ENCODE measurements at places on chromosomes 6 and 20.
A peak's percentile ranks its signal among the peaks of the same experiment; 100 is the strongest.

DNA sequence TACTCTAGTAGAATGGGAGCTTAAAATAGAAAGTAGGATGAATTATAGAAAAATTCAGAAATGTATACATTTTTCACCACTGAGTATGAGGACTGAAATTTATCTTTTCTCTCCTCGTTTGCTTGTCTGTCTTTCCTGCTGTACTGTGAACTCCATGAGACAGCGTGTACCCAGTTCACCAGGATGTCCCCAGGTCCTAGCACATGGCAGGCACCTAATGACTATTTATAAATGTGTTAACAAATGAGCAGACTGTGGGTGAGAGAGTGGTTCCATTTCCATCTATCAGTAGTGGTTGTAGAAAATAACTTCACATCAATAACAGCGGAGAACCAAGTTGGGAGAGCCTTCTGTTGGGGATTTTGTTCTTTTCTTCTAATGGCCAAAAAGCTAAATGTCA is 106.3 kb downstream of the NUS1 start:
- no peak for DNase-seq

GRCh38 chr6:28347119-28347518 is 2.6 kb upstream of the ZKSCAN3 start:
- DNase-seq, result no peak

- DNase-seq, result no peak
These were observed 8.7 kb upstream of the ECT2L start for GRCh38 chr6:138787138-138787537.

- DNase-seq, result no peak
These were observed 230.3 kb upstream of the CDYL start for GRCh38 chr6:4545893-4546292.

DNA sequence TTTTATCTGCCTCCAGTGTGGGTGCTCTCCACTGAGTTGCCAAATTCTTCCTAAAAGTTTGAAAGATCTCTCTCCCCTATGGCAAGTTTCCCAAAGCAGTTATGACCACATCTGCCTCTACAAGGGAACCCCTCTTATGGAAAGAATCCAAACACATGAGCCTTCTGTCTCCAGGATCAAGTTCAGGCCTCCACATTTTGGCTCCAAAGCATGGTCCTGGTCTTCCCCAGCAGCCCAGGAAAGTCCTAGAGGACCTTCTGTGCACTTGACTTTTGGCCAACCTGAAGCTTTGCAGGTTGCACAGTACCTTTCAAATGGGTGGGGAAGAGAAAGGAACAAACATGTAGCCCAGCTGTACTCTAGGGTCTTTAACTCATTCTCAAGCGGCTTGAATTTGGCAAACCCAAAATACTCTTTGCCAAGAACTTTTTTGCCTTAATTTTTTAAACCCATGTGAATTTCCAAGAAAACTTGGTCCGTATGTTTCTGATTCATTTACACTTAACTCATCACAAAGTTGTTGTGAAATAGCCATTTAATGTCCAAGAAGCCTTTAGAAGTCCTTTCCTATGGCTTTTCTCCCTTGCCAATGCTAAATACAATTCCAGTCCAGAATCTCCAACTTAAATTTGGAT is 240.1 kb upstream of the TBX18 start:
- no peak for DNase-seq

DNA sequence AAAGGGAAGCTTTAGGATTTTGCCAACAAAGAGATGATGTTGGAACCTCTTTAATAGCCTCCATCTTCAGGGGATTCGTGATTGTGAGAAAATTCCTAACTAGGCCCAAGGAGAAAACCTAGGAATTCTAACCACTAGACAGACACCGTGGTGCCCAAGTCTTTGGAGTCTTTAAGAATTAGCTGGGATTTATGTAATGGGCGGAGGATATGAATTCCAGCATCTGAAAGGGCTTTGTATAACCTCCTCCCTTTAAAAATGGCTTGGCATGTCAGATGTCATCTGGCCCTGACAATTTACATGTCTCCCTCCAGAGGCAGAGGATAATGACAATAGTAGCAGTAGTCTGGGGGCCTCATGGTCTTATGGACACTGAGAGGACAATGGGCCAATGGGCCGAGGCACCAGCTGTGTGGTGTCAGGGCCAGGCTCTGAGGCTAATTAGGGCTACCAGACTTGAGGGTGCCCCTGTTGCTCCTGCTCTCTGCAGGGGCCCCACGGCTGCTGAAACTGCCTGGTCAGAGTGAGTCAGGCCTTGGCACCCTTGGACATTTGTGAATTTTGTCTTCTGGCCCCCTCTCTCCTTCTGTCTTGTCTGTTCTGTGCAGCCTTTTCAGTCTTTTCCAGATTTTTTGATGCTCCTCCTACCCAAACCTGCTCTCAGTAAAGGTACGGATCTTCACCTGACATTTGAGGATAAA is 113.9 kb downstream of the EDN1 start:
- DNase-seq, result no peak

- DNase-seq, result peak; percentile 17
These were observed 113.1 kb downstream of the TIAM2 start for GRCh38 chr6:155108070-155108820.

- DNase-seq, result no peak
These were observed 150.2 kb downstream of the LAMA2 start for GRCh38 chr6:129033180-129033579.

DNA sequence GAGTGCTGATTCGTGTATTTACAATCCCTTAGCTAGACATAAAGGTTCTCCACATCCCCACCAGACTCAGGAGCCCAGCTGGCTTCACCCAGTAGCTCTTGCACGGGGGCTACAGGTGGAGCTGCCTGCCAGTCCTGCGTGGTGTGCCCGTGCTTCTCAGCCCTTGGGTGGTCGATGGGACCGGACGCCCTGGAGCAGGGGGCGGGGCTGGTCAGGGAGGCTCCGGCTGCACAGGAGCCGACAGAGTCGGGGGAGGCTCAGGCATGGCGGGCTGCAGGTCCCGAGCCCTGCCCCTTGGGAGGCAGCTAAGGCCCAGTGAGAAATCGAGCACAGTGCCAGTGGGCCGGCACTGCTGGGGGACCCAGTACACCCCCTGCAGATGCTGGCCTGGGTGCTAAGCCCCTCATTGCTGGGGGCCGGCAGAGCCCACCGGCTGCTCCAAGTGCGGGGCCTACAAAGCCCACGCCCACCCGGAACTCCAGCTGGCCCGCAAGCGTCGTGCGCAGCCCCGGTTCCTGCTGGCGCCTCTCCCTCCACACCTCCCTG is 48.9 kb upstream of the UST start:
- DNase-seq, result no peak

DNA sequence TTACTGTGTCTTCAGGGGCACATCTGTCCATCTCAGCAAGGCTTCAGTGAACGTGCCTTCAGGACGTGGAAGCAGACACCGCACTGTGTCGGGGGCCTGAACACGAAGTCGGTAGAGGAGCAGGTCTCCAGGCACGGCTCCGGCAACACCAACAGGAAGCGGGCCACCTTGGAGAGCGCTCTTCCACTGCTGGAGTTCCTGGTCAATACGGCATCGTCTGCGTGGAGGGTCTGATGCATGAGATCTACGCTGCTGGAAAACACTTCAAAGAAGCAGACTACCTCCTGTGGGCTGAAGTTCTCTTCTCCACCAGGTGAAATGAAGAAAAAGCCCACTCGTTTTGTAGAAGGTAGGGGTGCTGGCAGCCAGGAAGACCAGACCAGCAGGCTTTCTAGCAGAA is 69.3 kb upstream of the SLCO4A1 start:
- DNase-seq, result no peak

DNA sequence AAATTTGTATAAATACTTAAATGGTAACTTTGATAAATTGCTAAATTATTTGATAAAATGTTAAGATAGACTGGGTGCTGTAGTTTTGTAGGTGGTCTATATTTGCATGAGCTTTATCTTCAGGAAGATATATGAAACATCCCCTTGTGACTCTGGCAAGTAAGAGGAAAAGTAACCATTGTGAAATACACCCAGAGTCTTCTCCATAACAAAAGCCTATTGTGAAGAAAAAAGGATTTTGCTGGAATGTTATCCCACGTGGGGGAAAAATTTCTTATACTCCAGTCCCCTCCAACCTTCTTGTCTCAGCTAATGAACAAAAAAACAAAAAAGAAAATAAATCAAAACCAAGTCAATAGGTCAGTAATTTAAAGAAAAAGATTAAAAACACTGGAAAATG is 600.7 kb downstream of the HDGFL1 start:
- no peak for DNase-seq

DNA sequence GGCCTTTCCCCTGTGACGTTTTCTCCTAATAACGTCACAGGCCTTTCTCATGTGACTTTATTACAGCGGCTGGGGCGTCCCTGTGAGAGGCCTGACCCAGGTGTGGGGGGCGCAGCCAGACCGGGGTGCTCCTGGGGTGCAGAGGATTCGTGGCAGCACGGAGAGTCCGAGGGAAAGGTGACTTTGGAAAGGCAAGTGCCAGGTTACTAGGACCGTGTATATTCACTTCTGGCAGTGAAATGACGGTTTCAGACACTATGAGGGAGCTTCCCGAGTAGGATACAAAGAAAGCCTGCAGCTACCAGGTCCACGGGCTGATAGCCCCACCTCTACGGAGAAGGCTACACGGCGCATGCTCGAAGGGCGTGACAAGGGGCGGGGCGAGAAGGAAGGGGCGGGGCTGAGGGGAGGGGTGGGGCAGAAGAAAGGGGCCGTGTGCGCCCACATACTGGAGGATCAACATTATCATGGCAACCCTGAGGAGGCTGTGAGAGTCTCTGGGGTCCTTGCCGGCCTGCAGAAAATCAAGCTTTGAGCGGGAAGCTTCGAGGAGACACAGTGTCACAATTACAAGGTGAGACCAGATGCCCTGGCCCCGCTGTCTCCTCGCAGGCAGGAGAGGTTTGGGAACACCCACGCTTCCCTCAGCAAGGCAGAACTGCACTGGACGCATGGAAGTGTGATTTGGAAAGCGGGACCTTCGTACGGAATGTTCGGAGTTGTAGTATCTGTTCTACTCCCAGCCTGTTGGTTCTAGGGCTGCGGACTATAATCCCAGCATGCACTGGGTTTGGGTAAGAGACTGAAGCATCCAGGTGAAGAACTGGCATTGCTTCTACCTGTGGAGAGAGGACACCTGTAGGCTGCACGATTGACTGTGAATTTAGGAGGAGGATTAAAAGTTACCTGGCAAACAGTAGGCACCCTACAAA is 54.4 kb upstream of the ZNF337 start:
- DNase-seq, result peak; percentile 40

DNA sequence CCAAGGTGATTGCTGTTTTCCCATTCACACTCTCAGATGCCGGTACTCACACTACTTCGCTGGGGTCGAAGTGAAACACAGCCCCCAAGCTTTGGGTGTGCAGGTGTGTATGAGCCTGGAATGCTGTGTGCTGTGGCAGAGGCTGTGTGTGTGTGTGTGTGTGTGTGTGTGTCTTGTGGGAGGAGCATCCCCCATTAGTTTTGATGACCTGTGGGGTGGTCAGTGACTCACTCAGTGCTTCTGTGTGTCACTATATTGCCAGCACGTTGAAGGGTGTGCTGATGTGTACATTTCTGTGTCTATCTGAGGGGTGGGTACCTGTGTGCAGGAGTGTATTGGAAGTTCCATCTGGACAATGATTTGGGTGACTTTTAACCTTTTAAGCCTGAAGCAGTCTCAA is 5.0 kb upstream of the SLC12A5 start:
- DNase-seq, result no peak

DNA sequence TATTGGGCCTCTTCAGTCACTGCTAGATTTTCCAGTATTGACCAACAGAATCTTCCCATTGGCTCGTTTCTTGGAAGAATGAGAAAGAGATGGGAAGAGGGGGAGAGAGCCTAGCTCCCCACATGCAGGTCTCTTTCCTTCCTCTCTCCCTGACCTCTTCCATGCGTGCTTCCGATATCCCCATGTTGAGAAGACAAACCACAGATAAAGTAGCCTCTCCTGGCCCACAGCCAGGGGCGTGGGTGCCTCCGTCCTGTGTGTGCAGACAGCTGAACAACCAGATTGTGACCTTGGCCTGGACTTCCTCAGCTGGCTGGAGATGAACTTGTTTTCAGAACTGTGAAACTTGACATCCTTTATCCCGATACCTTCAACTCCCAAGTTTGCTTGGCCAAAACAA is 71.0 kb downstream of the EDN3 start:
- DNase-seq, result no peak

DNA sequence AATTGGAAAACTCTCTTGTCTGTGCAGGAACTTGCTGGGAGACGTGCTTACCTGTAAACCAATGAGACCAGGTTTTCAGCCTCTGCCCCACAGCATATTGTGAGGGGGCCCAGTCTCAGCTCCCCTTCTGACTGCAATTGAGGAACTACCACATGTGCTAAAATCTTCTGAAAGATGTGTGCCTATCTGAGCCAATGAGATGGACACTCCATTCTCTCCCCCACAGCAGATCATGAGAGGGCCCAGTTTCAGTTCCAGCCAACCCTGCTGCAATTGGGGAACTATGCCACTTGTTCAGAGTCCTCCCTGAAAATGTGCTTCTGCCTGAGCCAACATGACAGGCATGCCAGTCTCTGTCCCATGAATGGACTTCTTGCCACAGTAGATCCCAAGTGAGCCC is 20.9 kb upstream of the PI3 start:
- DNase-seq, result no peak

DNA sequence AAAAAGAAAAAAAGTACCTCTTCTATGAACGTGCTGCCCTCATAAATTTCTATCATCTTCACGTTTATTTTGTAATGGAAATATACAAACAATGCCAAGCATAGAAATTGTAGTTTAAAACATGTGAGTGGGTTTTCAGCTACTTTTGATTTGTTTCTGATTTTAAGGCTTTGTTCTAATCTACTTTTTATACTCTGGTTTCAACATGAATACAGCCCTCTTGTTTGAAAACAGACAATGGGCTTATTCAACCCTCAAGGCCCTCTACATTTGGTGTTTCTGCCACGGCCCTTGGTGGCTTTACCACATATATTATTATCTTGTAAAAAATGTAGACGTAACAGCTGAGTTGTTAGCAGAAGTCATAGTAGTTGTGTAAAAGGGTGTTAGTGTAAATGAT is 153.9 kb downstream of the SOX4 start:
- DNase-seq, result no peak

GRCh38 chr6:144844596-144844995 is 559.5 kb downstream of the UTRN start:
- no peak for DNase-seq

GRCh38 chr6:52301326-52301725 is 16.8 kb upstream of the MCM3 start:
- DNase-seq, result no peak

DNA sequence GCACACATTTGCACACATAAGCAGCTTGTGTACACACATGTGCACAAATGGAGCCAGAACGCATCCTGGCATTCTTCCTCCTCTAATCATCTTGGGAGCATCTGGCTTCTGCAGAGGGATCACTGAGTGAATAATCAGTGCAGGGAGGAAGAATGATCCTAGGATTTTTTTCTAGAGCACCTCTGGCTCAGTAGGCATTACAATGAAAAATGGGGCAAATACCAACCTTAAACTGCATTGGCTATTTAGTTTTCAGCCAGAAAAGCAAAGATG is 205.7 kb upstream of the TCF21 start:
- DNase-seq, result no peak

Data from endothelial cell (in vitro differentiated cells).